ENCODE measurements at places on chromosomes 6 and 20.

DNA sequence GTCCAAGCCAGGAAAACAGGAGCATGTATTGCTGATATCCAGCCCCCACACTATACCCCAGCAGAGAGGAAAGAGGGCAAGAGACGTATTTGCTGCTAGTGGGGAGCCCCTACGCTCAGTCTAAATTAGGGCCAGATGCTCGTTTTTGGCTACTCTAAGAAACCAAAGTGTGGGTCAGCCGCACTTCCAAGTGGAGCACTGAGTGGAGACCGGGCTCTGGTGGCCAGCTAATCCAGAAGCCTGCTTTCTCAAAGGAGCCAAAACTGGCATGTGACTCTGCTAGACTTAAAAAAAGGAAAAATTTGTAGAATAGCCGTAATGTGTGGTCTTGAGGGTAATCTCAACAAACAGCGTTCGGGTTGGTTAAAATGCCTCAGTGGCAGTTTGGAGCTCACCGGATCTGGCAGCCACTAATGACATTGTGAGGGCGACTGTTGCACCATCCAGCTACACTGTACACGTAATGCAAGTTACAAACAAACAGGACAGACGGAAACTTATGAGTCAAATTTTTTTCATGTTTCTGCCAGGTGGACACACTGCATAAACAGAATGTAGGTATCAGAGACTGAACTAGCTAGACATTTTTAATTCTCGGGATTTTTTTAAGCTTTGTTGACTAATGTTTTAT, 230.9 kb downstream of the FOXC1 start:
- no peak for DNase-seq

DNA sequence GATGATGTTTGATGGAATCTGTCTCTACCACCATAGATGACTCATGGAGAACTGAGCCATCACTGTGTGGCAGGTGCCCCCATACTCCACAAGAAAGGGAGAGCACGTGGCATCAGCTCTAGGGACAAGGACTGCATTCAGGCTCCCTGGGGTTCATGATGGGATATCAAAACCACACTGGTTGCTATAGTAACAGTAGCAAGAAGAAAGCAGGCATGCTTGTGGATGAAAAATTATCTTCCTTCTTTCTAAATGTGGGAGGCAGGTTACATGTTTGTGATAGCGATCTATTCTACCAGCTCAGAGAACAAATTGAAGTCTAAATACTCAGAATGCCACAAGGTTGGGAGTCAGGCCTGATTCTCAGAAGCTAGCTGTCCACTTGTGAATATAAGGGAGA, 224.2 kb downstream of the ARHGAP18 start:
- no peak for DNase-seq

DNA sequence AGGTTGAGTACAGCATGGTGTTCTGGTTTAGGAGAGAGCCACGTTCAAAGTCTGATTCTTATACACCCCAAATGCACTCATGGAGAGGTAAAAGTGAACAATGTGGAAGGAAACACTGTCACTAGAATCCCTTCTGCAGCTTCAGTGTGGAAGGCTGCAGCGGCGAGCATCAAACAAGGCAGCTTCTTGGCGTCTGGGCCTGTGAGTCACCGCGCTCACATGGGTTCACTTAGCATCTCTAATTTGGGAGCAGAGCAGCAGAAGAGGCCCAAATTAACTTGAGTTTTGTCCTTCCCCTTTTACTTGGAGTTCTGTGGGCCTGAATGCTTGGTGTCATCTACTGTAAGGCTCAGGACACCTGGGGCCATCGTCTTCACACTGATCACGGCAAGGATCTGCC, 10.9 kb upstream of the E2F1 start:
- DNase-seq, result no peak

DNA sequence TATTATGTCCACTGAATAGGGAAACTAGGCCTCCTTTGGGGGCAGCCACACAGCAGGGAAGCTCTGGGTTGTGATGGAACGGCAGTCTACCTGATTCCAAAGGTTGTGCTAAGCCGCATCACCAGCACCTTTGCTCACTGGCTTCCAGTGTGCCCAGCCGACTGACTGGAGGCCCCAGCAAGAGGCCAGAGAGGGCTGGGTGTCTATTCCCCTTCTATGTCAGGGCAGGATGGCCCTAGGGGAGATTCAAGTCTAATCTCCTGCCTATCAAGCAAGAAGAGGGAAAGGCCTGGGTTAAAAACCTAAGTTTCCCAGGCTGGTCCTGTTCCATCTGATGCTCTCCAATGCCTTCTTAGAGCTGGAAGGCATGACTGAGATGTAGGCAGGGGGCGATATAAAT, 53.6 kb downstream of the JPH2 start:
- no peak for DNase-seq

- DNase-seq, result no peak
Measured at GRCh38 chr6:115817161-115817560, 243.5 kb downstream of the FRK start.

DNA sequence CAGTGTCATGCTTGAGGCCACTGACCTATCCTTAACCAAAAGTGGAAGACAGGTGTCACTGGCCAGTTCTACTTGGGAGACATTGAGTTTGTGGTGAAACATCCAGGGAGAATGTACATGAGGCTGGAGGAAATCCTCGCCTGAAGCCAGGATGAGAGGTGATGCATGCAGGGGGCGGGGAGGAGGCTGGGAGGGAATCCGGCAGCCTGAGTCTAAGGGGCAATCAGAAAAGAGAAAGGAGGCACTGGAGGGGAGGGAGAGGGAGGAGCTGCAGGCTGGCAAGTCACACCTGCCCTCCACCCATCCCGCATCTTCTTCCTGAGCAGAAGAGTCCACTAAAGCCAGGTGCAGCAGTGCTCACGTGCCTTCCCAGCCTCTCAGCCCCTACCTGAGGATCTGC, 14.9 kb upstream of the DDO start:
- no peak for DNase-seq

GRCh38 chr6:44494011-44494501, 106.5 kb downstream of the CDC5L start:
- DNase-seq, result no peak

DNA sequence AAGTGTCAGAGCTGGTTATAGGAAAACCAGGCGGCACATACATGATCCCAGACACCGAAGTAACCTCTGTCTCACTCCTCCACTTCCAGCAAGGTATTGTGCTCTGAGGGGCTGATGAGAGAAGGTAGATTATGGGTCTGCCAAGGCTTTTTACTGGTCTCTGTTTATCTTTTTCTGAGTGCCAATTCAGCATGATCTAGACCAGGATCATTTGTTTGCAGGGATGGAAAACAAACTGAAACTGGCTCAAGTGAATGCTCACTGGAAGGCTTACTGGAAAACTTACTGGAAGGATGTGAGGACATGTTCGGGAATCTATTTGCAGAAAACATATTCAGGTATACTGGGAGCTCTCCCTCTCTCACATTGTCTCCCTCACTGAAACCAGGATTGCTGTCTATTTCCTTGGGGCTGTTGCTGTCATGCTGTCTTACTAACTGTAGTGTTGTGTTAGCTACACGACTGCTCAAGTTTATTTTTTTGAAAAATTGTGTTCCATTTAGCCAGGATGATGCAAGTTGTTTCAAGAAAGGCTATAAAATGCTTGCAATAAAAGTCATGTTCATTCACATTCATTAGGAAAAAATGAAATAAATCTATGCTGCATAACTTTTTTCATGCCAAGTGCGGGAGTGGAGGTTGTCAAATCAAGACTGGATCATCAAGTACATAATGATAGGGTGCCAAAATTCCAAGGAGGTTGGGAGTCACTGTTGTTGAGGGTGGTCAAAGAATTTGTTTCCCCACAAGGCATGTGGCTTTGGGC, 37.0 kb downstream of the KLHL31 start:
- no peak for DNase-seq
